Glomerular endothelial cell (primary cell): ENCODE measurements at places on chromosomes 6 and 20.

- no peak for DNase-seq
Observed at GRCh38 chr6:17705428-17705777, 1.3 kb downstream of the NUP153 start.

DNA sequence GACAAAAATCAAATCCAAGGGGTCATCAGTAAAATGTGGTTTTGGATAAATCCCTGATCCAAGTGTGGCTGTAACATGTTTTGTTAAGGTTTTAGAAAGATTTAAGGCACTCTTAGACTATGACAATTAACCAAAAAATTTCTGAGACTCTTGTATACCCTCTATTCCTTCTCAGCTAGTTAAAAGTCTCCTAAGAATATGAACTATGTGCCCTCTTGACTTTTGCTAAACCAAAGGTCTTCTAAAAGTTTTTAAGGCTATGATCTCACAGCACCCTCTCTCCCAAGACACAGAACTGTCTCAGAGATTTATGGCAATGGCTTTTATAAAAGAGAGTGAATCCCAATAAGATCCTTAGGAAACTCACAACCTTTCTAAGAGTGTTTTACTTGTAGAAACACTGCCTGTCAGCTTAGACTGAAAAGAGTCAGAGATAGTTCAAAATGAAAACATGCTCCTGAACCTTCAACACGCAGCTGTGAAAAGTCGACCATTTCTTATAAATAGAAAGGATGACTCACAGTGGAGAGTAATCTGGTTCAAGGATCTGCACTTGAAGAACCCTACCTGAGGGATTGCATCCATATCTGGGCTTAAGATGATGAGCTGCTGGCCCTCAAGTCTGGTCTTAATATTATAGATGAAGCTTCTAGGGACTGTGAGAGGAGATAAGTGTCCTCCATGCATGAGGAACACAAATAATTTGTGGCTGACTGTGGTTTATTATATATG is 388.4 kb upstream of the GJE1 start:
- no peak for DNase-seq

GRCh38 chr20:13404293-13404692 is 183.2 kb downstream of the ISM1 start:
- no peak for DNase-seq

GRCh38 chr20:46678516-46678915 is 10.7 kb downstream of the TP53RK start:
- DNase-seq, result no peak

DNA sequence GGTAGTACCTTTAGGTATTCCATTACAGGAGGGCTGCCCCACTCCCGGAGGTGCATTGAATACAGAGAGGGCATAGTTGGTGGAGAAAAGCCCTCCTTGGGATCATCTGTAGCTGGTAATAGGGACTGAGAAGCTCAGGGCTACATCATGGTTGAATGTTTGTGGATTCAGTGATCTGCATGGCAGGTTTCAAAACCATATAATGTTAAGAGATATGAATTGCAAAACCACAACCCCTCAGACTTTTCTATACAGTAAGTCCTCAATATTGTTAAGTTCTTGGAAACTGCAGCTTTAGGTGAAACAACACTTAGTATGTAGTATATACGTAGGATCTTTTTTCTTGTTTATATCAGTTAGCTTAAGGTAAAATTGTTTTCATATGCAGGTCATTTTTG is 11.3 kb downstream of the TULP4 start:
- no peak for DNase-seq

GRCh38 chr6:158060455-158061360 is 79.0 kb downstream of the SYNJ2 start:
- DNase-seq, result no peak

DNA sequence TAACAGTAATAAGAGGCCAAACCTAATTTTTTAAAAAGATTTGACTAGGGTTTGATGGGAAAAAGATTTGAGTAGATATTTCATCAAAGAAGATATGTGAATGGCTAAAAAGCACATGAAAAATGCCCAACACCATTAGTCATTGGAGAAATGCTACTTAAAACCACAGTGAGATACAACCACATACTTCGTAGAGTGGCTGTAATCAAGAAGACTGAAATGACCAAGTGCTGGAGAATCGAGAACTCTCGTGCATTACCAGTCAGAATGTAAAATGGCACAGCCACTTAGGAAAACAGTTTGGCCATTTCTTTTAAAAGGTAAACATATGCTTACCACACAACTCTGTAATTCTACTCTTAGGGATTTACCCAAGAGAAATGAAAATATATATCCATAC is 175.5 kb downstream of the EYA2 start:
- DNase-seq, result no peak

- DNase-seq, result no peak
Observed at GRCh38 chr6:74939151-74939708, 266.6 kb downstream of the COL12A1 start.

- DNase-seq, result no peak
Observed at GRCh38 chr6:38567436-38567835, 72.3 kb downstream of the BTBD9 start.

DNA sequence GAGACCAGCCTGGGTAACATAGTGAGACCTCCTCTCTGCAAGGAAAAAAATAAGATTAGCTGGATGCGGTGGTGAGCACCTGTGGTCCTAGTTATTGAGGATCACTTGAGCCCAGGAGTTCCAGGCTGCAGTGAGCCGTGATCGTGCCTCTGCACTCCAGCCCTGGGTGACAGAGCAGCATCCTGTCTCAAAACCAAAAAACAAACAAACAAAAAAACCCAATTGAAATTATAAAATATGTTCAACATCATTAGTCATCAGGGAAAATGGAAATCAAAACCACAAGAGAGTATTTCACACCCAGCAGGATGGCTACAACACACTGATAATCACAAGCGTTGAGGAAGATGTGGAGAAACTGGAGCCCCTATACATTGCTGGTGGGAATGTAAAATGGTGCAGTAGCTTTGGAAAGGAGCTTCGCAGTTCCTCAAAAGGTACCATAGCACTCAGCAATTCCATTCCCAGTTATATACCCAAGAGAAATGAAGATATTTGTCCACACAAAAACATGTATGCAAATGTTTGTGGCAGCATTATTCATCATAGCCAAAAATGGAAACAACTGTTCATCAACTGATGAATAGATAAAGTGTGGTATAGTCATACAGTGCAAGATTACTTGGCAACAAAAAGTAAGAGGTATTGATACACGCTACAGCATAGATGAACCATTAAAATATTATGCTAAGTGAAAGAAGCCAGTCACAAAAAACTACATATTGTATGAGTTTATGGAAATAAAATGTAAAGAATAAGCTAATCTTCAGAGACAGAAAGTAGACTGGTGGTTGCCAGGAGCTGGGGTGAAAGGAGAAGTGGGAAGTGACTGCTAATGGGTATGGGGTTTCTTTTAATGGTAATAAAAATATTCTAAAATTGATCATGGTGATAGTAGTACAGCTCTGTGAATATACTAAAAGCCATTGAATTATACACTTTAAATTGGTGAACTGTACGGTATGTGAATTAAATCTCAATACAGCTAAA is 38.7 kb upstream of the RIPOR2 start:
- no peak for DNase-seq

GRCh38 chr6:21423106-21423854 is 170.3 kb upstream of the SOX4 start:
- no peak for DNase-seq

DNA sequence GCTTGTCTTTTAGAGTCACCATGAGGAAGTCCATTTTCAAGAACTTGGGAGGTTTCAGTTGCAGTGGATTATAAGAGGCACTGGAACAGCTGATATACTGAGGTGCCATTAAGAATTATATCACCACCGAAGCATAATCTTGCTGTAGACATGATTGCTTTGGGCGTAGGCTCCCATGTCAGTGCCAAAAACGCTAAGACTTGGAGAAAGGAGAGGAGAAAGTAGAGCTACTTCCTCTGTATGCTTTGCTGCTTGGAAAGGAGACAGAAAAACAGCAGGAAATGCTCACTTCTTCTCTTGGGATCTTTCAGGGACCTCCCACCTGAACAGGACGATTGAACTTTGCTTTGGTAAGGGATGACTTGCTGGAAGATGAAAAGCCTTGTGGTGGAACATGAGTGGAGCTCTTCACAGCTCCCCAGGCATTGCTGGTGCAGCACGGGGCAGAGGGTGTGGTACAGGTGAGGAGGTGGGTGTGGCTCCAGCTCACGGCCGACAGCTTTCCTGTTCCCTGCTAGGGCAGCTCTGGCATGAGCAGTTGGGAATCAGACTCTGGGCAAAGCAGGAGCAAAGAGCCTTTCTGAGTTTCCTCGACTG is 190.4 kb upstream of the JAG1 start:
- no peak for DNase-seq

DNA sequence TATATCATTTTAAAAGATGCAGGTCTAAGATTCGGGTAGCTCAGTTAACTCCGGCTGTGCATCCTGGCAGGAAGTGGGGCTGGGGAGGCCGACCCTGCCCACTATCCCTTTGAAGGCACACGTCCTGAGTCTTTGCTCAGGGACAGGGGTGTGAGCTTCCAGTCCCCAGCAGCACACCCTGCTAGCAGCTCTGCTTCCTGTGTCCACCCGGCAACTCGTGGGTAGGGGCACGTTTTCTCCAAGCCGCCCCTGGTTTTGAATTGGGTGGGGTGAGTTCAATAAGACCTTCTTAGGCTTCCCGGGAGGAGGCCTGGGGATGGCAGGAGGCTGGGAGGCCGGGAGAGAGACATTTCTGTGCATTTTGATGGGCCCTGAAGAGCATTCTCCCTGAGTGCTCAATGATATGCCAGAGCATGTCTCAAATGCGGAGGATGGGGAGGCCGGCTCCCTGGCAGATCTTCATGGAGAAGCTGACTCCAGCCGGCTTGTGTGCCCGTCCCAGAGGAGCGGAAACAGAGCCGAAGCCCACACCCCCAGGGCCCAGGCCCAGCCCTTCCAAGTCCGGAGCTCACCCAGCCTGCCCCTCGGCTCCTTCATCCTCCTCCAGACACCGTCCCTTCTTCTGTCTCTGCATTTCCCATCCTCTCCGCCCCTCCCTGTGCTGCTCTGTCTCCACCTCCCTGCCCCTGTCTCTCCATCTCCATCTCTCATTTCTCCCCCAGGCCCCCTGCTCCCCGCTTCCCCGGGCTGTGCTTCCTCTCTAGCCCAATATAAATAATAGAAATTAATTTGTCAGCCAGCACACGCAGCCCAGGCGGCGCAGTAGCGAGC is 36.3 kb upstream of the ZFAND3 start:
- DNase-seq, result no peak

DNA sequence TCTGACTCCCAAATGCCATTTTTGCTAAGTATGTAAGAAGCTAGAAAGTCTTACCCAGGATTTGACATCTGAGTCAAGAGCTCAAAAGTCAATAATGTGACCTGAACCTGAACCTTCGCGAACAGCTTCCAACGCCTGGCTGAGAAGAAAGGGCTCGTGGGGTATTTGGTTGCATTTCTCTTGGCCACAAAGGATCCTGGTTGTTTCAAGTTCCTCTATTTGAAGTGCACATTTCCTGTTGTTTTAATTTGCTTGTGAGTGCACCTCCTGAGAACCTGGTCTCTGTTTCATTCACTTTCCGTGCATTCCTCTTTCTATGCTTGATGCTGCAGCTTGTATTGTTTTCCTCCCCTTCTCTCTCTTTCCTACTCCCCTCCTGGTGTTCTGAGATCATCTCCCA is 212.5 kb downstream of the FOXA2 start:
- no peak for DNase-seq

DNA sequence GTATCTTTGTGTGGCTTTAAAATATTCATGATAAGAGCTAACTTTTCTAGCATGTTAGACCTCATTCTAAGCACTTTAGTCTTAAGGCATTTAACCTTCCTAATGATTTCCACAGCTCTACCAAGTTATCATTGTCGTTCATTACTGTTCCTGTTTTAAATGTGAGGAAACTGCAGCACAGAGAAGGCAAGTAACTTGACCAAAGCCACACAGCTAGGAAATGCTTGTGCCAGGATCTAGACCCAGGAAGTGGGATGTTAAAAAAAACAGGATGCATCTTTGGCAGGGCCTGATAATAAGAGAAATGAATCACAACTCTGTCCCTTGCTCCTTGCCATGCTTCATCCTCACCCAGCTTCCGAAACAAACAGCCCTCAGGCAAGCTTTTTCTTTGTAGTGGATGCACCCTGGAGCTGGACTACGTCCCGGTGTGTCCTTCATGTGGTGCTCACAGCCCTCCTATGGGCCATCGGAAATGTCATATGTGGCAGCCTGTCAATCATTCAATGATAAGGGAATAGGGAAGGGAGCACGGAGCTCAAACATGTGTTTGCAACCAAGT is 196.9 kb upstream of the RREB1 start:
- no peak for DNase-seq
